Stimulated activated naive CD4-positive, alpha-beta T cell treated with Interleukin-2 at 50 U/mL for 16 hours (primary cell): ENCODE measurements at places on chromosomes 3 and 15.

DNA sequence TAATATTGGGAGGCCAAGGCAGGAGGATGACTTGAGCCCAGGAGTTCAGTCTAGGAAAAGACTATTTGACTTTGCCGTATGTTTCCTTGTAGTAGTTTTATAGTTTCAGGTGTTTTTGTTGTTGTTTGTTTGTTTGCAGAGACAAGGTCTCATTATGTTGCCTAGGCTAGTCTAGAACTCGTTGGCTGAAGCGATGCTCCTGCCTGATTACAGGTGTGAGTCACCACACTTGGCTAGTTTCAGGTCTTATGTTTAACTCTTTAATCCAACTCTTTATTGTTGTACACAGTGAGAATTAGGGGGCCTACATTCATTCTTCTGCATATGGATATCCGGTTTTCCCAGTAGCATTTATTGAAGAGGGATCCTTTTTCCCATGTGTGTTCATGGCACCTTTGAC lies 32.0 kb downstream of the FAIM start:
- no peak for DNase-seq

GRCh38 chr3:36227980-36228379 lies 152.3 kb upstream of the STAC start:
- no peak for DNase-seq

DNA sequence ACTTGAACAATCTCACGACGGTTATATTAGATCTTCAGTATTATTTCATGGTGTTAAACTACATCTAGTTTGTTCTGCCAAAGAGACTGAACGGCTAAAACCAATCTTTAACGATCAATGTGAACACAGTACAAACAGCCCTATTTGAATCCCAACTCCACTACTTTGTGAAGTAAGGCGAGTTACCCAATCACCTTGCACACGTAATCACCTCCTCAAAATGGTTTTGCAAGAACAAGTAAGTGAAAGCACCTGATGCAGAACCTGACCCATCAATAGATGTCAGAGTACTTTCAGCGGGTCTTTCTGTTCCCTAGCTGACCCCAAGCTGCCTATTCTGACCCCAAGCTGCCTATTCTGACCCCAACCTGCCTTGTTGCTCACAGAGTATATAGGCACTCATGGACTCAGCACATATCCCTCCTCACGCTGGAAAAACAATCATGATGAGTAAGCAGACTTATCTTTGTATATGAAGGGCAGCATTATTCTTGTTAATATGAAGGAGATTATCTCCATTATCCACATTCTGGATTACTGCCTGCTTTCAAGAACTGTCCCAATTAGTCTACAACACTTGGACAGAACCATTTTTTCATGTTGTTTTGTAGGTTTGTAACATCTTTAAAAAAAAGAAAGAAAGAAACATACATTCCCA lies 3.7 kb downstream of the KPNA1 start:
- no peak for DNase-seq

DNA sequence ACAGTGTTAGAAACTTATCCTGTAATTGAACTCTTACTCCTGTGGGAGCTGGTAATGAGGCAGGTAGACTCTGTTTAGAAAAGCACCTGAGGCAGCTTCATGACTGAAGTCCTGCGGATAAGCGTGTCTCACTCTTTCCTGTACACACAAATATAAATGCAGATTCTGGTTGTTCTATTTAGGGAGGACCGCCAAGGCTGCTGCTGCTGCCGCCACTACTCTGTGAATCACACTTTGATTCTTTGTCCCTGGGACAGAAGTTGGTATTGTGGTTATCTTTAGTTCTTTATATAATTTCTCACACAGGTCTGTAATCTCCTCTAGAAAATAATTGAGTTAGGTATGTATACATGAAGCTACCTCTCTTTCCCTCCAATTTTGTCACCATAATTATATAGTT lies 3.6 kb downstream of the LSAMP start:
- no peak for DNase-seq

GRCh38 chr15:63448266-63448665 lies 56.1 kb upstream of the USP3 start:
- DNase-seq: no peak

DNA sequence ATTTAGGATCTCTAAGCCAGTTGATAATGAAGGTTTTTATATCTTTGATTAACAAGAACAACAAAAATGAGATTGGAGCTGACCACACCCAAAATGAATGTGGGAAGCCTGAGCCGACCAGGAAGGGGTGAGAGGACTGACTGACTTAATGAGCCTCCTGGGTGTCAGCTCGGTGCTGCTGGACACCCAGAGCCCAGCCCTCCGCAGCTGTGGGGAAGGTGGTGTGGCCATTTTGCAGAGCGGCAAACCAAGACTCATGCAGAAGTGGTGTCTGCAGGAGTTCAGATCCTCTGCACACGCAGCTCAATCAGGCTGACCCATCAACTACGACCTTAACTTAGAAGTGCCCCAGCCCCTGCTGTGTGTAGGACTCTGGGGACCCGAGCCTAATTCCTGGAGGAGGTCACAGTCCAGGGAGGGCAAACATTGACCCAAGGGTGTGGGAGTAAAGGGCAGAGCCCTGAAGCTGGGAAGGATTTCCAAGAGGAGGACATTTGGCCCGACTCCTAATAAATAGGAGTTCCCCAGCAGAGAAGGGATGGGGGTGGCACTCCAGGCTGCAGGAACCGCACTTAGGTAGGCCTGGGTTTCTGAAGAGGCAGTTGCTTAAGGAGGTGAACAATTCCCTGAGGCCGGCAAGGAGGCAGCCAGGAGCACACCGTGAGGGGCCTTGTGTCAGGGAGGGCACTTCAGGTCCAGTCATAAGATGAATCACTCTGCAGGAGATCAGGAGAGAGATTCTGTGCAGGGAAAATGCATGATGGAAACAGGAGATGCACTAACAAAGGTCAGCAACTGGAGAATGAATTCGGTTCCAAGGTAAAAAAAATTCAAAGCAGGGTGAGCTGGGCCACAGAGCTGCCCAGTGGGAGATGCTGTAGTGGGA lies 197.1 kb upstream of the TPM1 start:
- DNase-seq: no peak

DNA sequence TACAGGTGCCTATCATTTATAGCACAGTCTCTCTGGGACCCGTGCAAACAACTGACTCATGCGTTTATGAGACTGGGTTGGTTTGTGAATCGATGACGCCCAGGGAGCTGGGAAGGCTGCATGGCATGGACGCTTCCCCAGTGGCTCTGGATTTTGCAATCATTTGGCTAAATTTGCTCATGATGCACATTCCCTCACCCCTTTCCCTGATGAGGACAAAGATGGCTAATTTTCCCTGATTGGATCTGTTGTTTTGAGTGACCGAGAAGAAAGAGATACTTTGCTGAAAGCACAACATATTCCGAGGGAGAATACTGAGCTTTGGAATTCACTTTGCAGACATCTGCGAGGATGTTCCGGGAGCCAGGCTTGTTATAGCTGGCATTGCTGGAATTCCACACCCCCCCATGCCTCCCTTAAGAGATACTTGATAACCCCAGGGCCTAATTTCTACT lies 51.1 kb downstream of the CGNL1 start:
- no peak for DNase-seq

DNA sequence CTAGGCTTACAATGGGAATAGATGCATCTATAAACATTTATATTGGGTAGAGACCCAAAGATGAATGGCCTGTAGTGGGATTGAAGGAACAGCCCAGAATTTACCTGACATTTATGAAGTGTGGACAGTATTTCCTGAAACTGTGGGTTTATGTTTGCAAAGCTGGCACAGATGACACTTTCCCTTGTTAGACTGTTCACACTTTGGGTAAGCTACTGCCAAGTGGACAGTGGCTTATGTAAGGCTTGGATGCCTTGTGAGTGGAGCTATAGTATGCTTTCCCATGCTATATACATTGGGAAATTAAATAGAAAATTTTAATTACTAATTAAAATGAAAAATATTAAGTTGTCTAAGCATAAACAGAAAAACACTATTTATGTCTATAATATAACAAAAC lies 48.5 kb downstream of the STARD9 start:
- no peak for DNase-seq

DNA sequence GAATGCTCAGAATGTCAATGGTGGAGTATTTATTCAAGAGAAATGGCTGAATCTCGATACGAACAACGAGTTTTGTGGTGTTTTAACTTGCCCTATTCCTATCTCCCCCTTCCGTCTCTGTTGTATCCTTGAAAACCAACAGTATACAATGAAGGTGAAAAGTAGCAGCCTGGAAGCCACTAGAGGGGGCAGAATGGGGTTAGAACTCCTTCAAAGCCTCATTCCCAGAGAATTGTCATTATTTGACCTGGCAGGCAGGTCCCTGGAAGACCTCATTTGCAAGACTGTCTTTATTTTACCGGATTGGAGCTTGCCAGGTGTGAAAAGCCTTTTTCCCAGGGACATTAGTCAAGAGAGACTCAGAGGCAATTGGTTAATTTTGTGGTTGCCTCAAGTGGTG lies 139.4 kb downstream of the LRRC28 start:
- no peak for DNase-seq

DNA sequence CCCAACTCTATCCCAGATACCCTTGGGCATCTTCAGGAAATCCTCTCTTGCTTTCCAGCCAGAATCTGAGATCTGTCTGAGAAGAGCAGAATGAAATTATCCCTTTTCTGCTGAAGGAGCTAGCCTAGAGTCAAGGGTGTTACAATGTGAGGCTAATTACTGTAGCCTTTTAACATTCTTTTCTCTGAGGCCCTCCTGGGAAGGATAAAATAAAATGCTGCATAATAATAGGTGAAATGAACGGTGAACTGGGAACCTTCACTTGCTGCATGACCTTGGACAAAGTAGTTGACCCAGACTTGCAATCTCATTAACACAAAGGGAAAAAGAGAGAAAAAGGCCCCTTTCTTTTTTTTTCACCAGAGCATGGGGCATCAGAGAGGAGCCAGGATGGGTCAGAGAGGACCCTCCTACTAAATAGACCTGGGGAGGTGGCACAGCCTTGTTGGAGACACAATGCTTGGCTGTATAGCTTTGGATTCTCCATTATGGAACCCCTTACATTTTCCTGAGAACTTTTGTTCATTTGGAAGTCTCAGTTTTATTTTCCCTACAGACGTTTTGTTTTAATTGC lies 137.0 kb upstream of the LIPC start:
- DNase-seq: no peak

GRCh38 chr3:118369892-118370491 lies 664.7 kb downstream of the IGSF11 start:
- no peak for DNase-seq

- no peak for DNase-seq
These were observed 65.2 kb upstream of the TRA2B start for GRCh38 chr3:186002884-186003472.

DNA sequence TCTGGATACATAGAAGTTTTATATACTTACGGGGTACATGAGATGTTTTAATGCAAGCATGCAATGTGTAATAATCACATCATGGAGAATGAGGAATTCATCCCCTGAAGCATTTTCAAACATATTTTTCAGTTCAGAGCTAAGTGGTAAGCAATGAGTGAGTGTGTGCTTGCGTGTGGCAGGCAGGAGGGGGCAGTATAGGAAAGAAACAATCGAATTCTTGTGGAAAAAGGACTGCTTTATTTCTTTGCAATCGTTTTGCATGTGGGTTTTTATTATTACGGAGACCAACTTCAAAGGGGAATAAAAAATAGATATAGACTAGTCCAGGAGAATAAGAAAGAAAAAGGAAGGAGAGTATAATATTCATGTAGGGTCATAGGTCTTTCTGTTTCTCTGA lies 271.6 kb downstream of the CHL1 start:
- no peak for DNase-seq

GRCh38 chr15:38103564-38103963 lies 149.1 kb upstream of the SPRED1 start:
- DNase-seq: no peak

GRCh38 chr15:68441045-68441743 lies 9.2 kb upstream of the ITGA11 start:
- DNase-seq: no peak

GRCh38 chr15:51878446-51879386 lies 49.3 kb downstream of the TMOD3 start:
- no peak for DNase-seq

DNA sequence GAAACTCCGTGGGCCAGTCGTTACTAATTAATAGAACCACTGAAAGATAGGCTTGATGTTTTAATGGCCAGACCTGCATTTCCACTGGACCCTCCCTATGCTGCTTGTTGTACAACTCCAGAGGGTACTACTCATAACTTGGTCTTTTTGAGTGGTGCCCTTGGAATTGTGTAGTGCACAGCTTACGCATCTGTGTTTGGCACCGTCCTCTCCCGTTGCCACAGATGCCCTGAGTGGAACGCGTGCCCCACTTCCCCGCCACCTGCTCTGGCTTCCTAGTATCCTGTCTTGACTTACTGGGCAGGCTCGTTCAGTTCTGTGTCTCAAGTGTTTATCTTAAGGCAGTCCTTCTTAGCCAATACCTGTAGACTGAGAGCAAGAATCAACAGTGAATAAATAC lies 78.7 kb downstream of the USP13 start:
- DNase-seq: no peak

- DNase-seq: no peak
These were observed 130.6 kb downstream of the RPL22L1 start for GRCh38 chr3:170739410-170739809.

- no peak for DNase-seq
These were observed 27.1 kb downstream of the C15orf39 start for GRCh38 chr15:75228787-75229186.

DNA sequence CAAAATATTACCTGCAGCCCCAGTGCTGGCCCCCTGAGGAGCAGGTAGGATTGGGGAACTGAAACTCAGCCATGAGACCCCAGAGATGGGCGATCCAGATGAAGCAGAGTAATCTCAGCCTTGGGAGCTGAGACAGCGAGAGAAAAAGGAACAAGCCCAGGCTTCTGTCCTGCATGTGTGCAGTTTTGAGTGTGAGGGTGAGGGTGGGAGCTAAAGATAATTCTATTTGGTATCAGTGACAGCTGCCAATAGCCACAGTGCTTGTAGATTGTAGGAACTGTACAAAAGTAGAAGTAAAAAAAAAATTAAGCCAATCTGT lies 5.9 kb downstream of the ATP8B4 start:
- no peak for DNase-seq

GRCh38 chr3:149815321-149815720 lies 2.3 kb downstream of the RNF13 start:
- DNase-seq: no peak

GRCh38 chr3:167908221-167908620 lies 172.7 kb downstream of the SERPINI1 start:
- no peak for DNase-seq

GRCh38 chr3:101212730-101213129 lies 107.6 kb downstream of the IMPG2 start:
- no peak for DNase-seq

DNA sequence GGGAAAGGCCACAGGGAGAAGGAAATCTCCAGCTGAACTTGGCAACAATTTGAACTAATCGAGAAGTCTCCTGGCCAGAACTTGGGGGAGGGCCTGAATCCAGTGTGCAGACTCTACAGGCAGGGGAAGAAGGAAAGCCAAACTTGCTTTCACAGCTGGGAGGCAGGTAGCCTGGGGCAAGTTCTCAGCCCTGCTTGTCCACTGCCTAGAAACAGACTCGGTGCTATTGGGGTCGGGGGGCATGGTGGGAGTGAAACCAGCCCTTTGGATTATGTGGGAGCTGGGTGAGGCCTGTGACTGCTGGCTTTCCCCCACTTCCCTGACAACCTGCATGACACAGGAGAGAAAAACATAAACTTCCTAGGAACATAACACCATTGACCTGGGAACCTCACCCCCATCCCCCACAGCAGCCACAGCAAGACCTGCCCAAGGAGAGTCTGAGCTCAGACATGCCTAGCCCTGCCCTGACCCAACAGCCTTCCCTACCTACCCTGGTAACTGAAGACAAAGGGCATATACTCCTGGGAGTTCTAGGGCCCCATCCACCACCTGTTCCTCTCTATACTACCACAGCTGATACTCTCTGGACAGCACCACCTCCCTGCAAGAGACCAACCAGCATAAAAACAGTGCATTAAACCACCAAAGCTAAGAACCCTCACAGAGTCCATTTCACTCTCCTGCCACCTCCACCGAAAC lies 103.7 kb upstream of the MNS1 start:
- DNase-seq: no peak
